M059J (cell line): ENCODE measurements at places on chromosomes 3 and 15.

DNA sequence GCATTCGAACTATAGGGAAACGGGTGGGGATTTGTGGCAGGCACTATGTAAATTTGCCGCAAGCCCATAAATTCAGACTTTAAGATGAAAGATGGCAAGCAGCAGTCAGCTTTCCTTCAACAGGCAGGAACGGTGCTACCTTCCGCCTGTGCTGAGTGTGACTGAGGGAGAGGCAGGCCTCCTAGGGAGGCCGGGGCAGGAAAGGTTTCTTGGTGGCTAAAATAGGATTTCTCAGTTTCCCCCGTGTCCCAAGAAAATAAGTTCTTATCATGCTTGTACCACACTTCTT, 12.5 kb downstream of the FLNB start:
- DNase-seq: no peak

DNA sequence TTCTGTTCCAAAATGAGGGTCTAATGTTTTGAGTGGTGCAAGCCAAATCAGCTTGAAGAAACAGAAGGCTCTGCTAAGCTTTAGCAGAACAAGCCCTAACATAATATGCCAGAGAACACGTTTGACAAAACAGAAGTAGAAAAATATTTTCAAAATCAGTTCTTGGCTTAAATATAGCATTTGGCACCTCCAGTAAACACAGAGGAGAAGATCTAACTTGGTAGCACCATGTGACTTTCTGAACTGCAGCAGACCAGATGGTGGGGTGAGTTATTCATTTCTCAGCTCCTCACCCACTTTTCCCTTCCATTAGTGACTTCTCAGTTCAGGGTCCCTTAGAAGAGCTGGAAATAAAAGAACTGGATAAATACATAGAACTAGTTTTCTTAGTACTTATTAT, 395.8 kb downstream of the MAGI1 start:
- DNase-seq: no peak

DNA sequence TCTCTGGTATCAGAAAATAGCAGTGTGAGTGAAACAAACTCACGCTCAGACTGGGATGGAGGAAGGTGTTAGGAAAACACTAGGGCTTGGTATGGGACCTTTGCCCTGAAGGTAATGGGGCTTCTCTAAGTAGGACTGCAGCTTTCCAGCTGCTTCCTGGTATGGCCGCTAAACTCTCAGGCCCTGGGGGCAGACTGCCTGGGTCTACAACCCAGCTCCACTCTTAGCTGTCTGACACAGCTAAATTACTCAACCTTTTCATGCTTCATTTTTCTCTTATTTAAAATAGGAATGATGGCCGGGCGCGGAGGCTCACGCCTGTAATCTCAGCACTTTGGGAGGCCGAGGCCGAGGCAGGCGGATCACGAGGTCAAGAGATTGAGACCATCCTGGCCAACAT, 5.2 kb upstream of the YEATS2 start:
- DNase-seq: peak; percentile 46

GRCh38 chr15:41407341-41407740, 5.0 kb upstream of the NDUFAF1 start:
- no peak for DNase-seq

- no peak for DNase-seq
Observed at GRCh38 chr3:46370839-46371518, at the start of gene CCR5. TSS of gene CCR5 (plus strand) at chr3:46370946. CDS start at chr3:46372903, 1,957 bp downstream.

DNA sequence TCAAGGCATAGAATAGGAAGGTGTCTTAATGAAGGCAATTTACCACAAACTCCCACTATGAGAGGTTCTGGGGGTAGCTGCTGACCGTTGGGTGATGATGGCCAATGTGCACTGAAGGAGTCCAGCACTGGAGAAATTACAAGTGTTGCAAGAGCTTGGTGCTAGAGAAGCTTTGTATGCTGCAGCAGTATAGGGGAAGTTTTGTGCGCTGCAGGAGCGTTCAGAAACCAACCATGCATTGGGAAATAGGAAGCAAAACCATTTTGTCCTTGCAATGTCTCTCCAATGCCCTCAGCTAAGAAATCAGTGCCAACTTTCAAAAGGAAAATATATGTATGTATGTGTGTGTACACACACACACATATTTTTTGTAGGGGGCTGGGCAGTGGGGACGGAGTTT, 441.6 kb upstream of the NAALADL2 start:
- no peak for DNase-seq

GRCh38 chr15:61198722-61199121, 30.4 kb downstream of the RORA start:
- DNase-seq: no peak

- no peak for DNase-seq
Observed at GRCh38 chr3:124132813-124133212, 140.9 kb upstream of the ROPN1 start.

- DNase-seq: no peak
Observed at GRCh38 chr3:57822686-57823085, 66.6 kb downstream of the SLMAP start.

- no peak for DNase-seq
Observed at GRCh38 chr3:19662486-19662885, 271.5 kb downstream of the EFHB start.

GRCh38 chr3:61839256-61839655, 277.9 kb downstream of the PTPRG start:
- DNase-seq: no peak

DNA sequence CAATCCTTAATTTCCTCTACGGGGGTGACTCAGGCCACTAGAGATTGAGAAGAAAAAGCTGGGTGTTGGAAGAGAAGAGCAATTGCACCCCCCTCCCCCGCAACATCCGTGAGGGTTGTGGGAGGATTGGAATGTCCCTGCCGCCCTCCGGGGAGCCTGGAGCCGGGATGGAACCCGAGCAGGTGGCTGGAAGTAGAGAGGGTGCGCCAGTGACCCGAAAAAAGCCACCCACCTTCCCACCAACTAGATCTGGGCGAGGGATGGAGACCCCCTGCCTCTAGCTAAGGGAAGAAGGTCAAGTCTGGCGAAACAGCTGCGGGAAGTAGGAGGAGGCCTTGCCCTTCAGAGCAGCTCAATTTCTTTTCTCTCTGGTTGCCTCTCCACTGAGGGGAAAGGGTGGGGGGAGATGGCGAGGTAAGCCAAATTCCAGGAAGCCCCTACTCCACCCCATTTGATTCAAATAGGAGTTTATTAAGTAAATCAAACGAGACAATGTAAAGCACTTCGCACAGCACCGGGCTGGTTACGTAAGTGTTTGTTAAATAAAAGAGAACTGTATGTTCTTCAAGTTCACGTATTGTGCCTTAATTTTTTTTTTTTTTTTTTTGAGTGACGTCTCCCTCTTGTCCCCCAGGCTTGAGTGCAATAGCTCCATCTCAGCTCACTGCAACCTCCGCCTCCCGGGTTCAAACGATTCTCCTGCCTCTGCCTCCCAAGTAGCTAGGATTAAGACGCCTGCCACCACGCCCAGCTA, 1.1 kb upstream of the WWTR1 start:
- DNase-seq: no peak

DNA sequence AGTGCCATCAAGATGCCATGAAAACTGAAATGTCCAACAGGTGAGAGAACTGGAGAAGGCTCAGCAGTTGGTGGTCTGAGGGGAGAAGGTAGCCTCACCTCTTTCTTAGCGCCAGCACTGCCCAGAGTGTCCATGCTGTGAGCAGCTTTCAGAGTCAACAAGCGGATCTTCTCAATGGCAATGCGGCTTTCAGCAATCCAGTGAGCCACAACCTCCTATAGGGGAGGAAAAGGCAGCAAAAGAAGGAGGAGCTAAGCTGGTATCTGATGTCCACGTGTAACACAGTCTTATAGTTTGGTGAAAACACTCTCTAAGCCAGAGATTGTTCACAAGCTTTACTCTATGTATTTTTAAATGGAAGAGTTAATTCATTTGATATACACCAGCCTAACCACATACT, 36.1 kb upstream of the ACKR4 start:
- DNase-seq: no peak

DNA sequence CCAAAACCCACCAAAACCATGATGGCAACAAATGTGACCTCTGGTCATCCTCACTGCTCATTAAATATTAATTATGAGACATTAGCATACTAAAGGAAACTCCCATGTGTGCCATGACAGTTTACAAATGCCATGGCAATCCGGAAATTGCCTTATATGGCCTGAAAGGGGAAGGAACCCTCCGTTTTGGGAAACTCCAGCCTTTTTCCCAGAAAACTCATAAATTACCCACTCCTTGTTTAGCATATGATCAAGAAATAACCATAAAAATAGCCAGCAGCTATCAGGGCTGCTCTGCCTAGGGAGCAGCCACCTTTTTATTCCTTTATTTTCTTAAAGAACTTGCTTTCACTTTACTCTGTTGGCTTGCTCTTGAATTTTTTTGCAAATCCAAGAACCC, 992.7 kb downstream of the NTRK3 start:
- peak; percentile 56 for DNase-seq

DNA sequence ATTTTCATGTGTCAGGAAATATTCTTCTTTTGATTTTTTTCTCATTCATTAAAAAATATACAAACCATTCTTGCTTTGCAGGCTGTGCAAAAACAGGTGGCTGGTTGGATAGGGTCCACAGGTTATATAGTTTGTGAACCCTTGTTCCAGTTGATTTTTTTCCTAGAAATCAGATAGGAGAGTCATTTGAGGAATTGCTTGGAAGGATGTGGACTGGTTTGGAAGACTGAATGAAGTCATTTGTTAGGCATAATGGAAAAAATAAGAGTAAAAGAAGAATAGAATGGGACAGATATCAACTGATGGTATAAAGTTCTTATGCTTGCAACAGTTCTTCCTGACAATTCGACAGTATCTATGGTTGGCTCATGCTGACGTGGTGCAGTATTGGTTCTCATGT, 189.4 kb downstream of the PTPRG start:
- no peak for DNase-seq

DNA sequence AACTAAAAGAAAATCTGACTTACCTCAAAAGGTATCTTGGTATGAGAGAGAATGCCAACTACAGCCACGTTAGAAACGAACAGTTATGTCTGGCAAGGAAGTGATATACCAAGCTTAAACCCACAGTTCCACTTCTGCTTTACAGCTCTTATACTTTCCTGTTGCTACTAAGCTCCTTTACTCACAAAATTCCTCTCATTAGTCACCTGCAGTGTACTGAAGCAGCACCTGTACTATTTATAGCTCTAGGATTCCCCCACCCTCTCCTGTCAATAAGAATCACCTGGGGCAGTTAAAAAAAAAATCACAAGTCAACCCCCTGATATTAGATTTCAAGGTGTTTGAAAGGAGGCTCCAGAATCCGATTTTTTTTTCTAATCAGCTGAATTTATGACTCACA, 2.9 kb upstream of the TMEM266 start:
- DNase-seq: no peak

GRCh38 chr15:67085237-67085817, 19.9 kb downstream of the SMAD3 start:
- DNase-seq: peak; percentile 61

- no peak for DNase-seq
Observed at GRCh38 chr3:167163580-167163979, 216.5 kb downstream of the ZBBX start.
